NCI-H2171 (cell line): ENCODE measurements at places on chromosomes 6 and 20.

DNA sequence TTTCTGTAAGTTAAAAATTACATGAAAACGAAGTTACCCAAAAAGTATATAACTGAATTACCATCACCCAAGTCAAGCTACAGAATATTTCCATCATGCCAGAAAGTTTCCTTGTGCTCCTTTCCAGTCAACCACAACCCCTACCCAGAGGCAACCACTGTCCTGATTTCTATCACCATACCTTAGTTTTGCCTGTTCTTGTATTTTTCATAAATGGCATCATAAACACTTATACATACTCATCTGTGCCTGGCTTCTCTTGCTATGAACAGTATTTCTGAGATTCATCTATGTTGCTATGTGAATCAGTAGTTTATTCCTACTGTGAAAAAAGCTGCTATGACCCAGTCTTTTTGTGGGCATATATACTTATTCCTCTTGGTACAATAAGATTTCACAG is 7.4 kb downstream of the FKBP5 start:
- no peak for DNase-seq

GRCh38 chr20:9616833-9617461 is 102.6 kb downstream of the LAMP5 start:
- peak; percentile 81 for DNase-seq

- no peak for DNase-seq
Observed at GRCh38 chr20:833121-833449, 430 bp upstream of the FAM110A start.

DNA sequence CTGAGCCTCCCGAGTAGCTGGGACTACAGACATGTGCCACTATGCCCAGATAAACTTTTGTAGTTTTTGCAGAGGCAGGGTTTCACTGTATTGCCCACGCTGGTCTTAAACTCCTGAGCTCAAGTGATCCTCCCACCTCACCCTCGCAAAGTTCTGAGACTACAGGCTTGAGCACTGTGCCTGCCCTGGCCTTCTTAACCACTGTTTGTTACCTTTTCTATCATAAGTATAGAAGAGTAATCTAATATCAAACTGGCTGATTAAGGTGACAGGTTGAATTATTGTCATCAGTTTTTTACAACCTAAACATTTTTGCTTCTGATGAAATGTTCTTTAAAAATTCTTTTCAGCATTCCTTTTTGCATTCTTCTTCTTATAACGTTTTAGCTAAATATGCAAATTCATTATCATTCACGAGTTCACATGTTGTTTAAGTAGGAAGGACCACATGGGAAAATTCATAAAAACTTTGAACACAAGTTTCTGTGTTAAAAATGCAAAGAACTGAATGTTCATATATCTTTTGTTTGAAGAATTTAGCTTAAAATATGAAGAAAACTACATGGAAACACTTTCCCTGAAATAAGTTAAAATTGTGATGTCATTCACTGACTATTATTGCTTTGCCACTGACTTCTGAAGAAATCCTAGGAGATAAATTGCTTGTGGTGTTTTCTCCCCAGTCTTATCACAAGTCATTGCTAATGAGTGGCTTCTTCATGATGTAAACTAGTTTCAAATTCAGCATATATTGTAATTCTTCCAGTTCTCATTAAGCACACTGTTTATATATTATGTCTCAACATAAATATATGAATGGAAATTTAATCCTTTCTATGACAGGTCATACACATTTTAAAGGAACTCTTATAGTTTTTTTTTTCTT is 106.7 kb downstream of the ADGRB3 start:
- no peak for DNase-seq

GRCh38 chr6:73519926-73520687 is 725 bp downstream of the EEF1A1 start:
- peak; percentile 34 for DNase-seq

GRCh38 chr6:73349311-73349710 is 4.8 kb downstream of the DPPA5 start:
- no peak for DNase-seq

DNA sequence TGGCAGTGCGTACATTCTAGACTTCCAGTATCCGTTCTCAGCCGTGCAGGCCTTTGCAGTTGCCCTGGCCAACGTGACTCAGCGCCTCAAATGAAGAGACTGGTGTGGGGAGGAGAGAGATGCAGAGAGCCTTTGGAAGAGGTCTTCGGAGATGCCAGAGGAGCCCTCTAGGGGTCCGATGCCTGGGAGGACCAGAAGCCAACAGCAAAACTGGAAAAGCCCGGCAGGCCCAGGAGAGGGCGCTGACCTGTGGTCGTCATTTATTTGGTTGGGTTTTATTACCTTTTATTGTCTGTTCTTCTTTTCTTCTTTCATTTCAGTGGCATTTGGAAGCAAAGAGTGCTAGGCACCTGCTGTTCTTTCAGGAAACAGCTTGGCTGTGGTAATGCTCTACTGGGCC is 53.3 kb upstream of the TMEM181 start:
- DNase-seq: no peak

DNA sequence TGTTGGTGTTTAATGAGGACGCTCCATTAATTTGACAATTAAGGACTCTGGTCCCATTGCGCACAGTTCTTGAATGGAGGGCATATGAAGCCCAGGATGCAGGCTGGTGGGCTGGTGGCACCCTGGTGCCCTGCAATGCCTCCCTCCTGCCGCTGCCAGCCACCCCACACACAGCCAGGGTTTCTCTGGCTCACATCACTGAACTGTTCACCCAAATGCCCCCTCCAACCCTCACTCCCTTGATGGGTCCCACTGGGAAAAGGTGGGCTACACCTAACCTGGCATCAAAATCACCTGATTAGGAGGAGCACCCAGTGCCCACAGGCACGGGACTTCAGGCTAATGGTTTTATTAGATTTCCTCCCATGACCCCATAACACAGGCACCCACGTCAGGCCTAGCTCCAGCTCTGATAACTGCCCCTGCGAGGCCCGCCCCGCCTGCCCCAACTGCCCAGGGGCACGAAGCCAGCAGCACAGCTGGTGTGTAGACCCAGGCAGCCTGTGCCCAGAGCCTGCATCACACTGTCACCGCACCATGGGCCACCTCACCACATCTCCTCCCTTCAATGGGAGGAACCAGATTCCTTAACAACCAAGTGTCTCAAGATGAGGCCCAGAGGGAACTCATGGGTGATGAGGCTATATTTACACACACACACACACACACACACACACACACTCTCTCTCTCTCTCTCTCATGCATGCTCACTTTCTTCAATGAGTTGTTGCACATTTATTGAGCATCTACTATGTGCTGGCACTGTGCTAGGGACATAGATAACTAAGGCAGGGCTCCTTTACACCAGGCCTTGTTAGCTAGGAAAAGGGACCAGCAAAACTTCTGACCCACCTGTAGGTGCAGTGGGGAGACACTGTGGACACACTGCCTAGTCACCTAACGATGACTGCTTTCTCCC is 107.3 kb downstream of the NOL4L start:
- no peak for DNase-seq

- no peak for DNase-seq
Observed at GRCh38 chr6:7538484-7538883, 3.0 kb upstream of the DSP start.

- DNase-seq: no peak
Observed at GRCh38 chr6:15116889-15117288, 129.0 kb upstream of the JARID2 start.

GRCh38 chr20:57546956-57547649 is 13.8 kb upstream of the PCK1 start:
- DNase-seq: no peak

- DNase-seq: peak; percentile 44
Observed at GRCh38 chr6:40541556-40542174, 45.5 kb downstream of the LRFN2 start.

DNA sequence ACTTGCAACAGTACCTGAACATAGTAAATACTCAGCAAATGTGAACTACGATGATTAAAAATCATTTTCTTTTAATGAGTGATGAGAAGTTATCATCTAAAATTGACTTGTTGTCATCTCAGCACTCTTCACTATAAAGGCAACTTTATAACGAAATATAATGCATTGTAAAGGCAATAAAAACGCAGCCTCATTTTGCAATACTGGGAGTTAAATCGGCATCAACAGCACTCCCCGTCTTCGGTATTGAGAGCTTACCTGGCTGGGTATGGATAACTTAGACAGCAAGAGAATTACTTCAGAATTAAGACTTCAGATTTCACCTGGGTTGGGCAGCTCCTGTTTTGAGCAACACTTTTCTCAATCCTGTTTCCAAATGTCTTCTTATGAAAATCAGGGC is 20.8 kb downstream of the NKX2-2 start:
- DNase-seq: no peak

GRCh38 chr6:92577077-92577719 is 842.2 kb downstream of the EPHA7 start:
- DNase-seq: no peak

DNA sequence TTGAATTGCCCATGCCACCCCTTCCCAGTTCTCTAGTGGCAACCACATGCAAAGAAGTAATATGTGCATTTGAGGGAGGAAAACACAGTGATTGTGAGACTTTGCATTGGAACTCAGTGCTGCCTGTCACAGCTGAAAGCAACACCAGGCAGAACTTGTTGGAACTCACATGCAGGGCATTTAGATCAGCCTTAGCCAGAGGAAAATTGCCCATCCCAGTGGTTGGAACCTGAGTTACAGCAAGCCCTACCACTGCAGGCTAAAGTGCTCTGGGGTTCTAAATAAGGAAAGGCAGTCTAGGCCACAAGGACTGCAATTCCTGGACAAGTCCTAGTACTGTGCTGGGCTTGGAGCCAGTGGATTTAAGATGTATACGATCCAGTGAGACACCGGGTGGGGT is 245.3 kb upstream of the UFL1 start:
- no peak for DNase-seq

DNA sequence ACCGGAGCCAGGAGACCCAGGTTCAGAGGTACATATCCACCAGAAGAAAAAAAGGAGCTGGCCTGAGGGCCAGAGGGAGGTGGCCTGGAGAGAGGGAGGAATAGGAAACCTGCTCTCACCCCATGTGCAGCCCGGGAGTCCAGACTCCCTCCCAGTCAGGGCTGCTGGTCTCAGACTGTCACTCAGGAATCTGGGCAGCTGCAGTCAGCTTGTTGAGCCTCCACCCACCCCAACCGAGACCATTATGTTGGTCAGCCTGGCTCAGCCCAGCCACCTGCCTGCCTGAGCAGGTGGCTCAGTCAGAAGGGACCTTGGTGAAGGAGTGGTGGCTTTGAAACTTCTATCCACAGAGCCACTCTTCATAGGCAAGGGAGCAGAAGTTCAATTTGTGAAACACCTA is 53.3 kb upstream of the EPB41L1 start:
- no peak for DNase-seq

- no peak for DNase-seq
Observed at GRCh38 chr6:158041788-158042187, 60.1 kb downstream of the SYNJ2 start.

- no peak for DNase-seq
Observed at GRCh38 chr6:129749749-129750120, 39.8 kb upstream of the ARHGAP18 start.

- no peak for DNase-seq
Observed at GRCh38 chr20:24600012-24600411, 130.6 kb downstream of the SYNDIG1 start.

- no peak for DNase-seq
Observed at GRCh38 chr6:145498425-145498824, 236.9 kb downstream of the EPM2A start.

DNA sequence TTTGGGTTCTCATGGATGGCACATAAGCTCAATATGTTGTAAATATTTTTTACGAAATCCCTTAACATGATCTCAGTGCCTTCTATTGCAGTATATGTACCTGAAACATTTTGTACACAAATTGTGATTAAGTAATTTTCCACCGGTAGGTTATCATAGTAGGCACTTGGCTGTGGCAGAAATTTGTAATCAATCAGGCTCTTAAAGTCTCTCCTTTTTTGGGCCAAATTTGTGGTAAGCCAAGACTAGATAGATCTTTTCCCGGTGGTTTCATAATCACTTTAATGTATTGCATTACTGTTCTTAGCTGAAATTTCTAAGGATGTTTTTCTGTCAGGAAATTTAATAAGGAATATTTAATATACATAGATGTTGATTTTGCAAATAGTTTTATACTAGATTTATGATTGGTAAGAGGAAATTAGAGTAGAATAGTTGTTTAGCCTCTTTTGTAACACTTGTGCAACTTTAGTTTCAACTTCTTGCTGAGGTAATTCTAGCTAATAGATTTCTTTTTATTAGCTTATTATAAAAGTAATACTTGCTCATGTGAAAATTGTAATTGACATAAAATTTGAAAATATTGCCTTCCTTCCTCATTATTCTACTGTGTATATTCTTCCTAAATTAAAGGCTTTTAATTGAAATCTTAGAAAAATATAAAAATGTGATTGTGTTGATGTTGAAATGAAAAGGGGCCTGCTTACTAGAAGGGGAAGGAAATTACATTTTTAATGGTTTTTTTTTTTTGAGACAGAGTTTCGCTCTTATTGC is 3.2 kb downstream of the PCMT1 start:
- DNase-seq: no peak

DNA sequence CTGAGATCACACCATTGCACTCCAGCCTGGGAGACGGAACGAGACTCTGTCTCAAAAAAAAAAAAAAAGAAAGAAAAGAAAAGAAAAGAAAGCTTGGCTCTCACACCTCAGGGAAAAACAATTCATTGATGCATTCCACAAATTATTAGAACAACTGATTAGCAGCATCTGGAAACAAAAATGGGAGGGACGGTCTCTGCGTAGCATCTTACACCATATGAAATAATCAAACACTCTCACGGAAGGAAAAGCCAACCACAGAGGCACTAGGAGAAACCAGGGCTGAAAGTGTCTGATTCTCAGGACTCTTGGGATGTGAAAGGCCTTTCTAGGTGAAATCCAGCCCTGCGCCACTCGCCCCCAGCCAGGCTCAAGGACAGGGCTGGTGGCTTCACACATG is 2.3 kb upstream of the HELZ2 start:
- no peak for DNase-seq

DNA sequence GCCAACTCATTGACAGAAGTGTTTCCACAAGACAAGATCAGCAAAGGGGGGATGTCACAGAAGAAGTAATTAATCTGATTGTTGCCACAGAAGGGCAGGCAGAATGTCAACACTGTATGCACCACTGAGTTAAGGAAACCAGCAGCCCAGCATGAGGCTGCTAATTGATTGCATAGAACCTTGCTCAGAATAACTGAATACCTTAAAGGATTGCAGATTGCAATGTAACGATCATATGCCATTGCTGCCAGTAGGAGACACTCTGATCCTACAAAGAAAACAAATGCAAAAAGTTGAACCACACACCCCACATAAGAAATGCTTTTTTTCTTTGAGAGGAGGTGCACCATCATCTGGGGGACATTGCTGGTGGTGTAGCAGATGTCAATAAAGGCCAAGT is 13.1 kb downstream of the OR5V1 start:
- no peak for DNase-seq
